Ecto neural progenitor cell (in vitro differentiated cells): ENCODE measurements at places on chromosomes 3 and 15.

- DNase-seq = no peak
These were observed 477.8 kb upstream of the RGMA start for GRCh38 chr15:93566762-93567161.

GRCh38 chr3:5809586-5810246 is 622.2 kb downstream of the EDEM1 start:
- no peak for DNase-seq

GRCh38 chr3:120469440-120469839 is 18.6 kb upstream of the FSTL1 start:
- no peak for DNase-seq

DNA sequence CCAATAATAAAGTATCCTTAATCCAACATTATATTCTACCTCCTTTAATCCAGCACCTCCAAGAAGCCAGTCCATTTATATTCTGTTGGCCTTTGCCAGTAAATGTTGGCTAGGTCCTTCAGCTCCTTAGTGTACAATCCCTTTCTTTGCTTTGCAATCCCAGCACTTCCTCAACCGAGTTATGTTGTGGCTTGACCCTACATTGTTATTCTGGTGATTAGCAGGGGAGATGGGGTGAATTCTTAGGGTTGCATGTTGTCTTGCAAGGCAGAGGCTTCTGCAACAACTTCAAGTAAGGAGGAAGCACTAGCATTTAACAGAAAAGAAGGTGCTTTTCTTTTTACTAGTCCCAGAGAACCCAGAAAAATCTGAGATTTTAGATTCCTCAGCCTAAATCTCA is 127.2 kb downstream of the CD47 start:
- DNase-seq = no peak

DNA sequence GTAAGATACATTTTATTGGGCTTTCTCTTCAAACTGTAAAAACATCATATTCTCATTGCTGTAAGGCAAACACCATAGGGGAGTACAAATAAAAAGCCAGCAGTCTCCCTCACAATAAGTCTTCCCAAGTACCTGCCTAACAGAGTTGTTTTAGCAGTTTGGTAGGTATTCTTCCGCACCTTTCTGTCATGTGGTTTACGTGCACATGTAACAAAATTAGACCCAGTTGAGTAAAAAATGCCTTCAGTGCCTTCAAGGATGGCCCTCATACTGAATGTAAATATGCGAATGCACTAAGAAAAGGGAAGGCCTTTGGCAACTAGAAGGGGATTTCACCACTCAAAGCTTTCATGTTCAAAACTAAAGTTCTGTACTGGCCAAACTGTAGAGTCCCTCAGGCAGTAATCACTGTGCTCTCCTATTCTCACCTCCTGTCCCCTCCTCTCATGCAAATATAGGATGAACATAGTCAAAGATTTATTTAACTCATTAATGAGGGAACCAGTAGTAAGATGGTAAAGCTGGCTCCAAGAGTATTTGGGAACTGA is 26.4 kb downstream of the USP3 start:
- DNase-seq = no peak

DNA sequence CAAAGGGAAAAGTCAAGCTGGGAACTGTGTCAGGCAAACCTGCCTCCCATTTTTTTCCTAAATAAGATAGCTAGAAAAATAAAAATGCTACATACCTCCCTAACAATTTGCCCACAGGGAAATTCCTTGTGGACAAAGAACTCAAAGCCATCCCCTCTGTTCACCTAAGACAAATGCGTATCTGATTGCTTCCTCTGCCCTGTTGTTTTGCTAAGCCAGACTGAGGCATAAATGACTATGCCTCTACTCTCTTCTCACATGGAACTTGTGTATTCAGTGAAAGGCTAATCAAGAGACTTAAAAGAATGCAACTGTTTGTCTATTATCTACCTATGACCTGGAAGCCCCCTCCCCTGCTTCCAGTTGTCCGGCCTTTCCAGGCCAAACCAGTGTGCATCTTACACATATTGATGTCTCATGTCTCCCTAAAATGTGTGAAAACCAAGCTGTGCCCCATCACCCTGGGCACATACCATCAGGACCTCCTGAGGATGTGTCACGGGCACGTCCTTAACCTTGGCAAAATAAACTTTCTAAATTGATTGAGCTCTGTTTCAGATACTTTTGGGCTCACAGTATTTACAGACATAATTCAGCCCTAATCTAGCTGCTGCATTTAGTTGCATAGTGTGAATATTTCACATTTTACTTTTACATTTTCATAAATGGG is 15.8 kb downstream of the CHD2 start:
- DNase-seq = no peak
